Fibroblast of lung (primary cell): ENCODE measurements at places on chromosomes 13 and 19.
A peak's percentile ranks its signal among the peaks of the same experiment; 100 is the strongest.

DNA sequence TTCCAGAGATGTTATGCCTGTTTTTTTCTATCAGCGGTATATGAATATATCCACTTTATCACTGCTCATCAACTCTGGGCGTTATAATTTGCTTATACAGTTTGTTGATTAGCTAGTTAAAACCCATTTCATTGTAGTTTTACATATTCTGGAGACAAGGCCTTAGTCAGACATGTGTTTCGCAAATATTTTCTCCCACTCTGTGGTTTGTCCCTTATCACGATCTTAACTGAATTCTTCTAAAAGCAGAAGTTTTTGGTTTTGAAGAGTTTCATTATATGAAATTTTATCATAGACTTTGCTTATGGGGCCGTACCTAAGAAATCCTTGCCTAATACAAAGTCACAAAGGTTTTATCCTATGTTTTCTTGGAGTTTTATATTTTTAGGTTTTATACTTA, 84.6 kb downstream of the FRY start:
- peak; percentile 35 for DNase-seq

- DNase-seq, result peak; percentile 41
These were observed 22.4 kb downstream of the ZNF571 start for GRCh38 chr19:37572203-37572602.

GRCh38 chr13:41691274-41691673, 233.9 kb downstream of the RGCC start:
- DNase-seq, result no peak

GRCh38 chr13:77502104-77502720, 33.3 kb upstream of the SCEL start:
- DNase-seq, result no peak

GRCh38 chr19:38247734-38248268, 8.4 kb downstream of the PPP1R14A start:
- no peak for DNase-seq

GRCh38 chr13:74017301-74018061, 116.7 kb downstream of the KLF12 start:
- no peak for DNase-seq

DNA sequence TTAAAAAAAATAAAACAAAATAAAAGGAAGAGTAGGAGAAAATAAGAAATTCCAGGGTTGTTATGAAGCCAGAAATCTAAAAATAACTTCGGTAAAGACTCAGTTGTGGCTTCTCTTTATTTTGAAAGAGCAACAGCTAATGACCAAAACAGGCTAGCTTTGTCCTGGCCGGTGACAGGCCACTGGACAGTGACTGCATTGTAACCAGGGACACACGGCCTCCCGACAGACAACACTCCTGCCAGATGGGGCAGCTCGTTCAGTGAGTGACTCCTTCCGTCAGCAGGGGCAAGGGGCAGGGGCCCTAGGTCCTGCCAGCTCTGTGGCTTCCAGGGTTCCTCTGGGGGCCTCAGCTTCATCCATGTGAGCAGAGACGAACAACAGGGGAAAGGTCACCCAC, 173.4 kb downstream of the KATNAL1 start:
- DNase-seq, result no peak

GRCh38 chr13:67630640-67631039, 400.5 kb upstream of the PCDH9 start:
- DNase-seq, result no peak

- DNase-seq, result no peak
These were observed 13.2 kb downstream of the LRRC4B start for GRCh38 chr19:50555033-50555432.

DNA sequence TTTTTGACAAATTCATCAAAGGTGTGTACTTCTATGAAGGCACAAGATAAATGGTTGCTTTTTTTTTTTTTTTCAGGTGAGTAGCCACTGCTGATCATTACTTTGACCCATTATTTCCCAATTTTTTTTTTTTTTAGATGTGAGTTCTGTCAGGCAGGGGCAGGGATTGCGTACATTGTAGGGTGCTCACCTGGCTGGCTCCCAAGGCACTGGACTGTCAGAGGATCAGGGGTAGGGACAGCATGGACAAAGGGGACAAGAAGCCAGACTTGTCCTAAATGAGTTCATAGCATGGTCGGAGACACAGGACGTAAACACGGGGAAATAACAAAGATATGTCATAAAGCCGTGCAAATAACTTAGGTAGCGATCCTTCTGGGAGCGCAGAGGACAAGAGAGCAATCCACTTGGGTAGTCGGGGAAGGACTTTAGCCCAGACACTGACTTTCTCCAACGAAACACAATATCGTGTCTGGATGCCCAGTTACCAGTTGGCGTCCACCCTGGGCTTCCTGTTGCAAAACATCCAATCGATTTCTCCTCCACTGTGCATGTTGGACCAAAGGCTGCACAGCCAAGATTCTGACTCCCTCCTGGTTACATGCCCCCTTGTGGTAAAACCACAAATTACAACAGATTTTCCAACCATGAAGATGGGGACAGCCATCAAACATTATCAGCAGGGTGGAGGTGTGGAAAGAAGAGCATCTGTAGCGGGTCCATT, 27.5 kb upstream of the KATNAL1 start:
- DNase-seq, result no peak
